ENCODE measurements at places on chromosomes 6 and 20.

- no peak for DNase-seq
Observed at GRCh38 chr6:69868252-69868804, 2.0 kb downstream of the COL19A1 start.

- DNase-seq = no peak
Observed at GRCh38 chr6:47048638-47049037, 6.5 kb upstream of the ADGRF1 start.

GRCh38 chr20:51400051-51400926 is 142.2 kb downstream of the NFATC2 start:
- no peak for DNase-seq

DNA sequence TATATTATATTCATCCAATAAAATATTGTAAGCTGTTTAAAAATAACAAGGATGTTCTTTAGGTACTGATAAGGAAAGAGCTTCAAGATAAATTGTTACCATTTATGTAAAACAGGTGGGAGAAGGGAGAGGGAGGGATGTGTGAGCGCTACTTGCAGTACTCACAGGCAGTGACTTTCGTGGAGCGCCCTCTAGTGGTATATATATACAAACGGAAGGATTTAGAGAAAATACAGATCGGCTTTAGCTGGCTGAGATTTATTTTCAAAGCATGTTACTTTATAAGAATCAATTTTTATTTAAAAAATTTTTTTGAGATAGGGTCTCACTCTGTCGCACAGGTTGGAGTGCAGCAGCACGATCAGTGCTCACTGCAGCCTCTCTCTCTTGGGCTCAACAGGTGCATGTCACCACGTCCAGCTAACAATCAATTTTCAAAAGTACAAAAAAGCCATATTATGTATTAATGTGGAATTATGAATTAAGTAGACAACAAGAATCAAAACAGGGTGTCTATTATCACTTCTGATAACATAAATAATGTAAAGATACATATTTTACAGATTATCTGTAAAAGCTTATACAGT is 3.3 kb upstream of the MOG start:
- DNase-seq = peak; percentile 62

GRCh38 chr20:54139188-54139587 is 34.6 kb downstream of the CYP24A1 start:
- no peak for DNase-seq

DNA sequence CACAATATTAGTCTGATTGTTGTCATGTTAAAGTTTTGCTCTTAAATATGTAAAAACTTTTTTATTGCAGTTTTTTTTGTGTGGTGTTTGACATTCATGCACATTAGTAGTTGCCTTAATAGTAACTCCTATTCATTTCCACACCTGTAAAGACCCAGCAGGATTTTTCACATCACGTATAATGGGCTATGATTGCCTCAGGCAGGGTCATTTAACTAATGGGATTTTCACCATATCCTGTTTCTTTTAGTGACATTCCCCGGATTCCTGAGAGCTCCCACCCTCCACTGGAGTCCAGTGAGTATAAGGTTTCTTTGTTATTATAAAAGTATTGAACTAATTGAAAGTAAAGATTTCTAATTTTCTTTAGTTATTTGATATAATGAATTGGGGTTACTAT is 359.2 kb downstream of the RIMS1 start:
- DNase-seq = no peak

- DNase-seq = no peak
Observed at GRCh38 chr6:117568831-117569410, 33.4 kb downstream of the GOPC start.

DNA sequence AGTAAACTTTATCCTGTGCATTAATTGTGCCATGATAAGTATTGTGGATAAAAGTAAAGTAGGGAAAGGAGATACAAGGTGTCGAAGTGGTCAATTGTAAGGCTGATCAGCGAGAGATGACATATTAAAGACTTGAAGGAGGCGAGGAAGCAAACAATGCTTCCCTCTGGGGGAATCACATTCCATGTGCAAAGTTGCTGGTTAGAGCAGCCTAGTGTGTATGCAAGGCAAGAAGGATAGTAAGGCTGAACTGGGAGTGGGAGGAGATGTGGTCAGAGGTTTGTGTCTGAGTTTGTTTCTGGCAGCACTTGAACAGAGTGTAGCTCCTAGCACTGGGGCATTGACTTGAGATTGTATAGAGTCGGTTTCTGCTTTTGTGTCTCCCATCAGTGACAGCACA is 122.9 kb downstream of the SLC35F1 start:
- no peak for DNase-seq

DNA sequence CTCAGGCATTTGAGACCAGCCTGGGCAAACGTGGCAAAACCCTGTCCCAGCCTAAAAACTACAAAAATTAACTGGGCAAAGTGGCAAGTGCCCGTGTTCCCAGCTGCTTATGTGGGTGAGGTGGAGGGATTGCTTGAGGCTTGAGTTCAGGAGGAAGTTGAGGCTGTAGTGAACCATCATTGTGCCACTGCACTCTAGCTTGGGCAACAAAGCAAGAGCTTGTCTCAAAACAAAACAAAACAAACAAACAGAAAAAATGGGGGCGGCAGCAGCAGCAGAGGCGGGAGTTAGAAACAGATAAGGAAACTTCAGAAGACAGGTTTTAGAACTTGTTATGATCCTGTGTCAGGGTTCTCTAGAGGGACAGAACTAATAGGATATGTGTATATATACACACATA is 49.0 kb downstream of the SCAF8 start:
- DNase-seq = no peak

- DNase-seq = no peak
Observed at GRCh38 chr20:49729780-49730179, 16.1 kb upstream of the B4GALT5 start.

- no peak for DNase-seq
Observed at GRCh38 chr6:155630085-155630484, 174.4 kb upstream of the NOX3 start.

DNA sequence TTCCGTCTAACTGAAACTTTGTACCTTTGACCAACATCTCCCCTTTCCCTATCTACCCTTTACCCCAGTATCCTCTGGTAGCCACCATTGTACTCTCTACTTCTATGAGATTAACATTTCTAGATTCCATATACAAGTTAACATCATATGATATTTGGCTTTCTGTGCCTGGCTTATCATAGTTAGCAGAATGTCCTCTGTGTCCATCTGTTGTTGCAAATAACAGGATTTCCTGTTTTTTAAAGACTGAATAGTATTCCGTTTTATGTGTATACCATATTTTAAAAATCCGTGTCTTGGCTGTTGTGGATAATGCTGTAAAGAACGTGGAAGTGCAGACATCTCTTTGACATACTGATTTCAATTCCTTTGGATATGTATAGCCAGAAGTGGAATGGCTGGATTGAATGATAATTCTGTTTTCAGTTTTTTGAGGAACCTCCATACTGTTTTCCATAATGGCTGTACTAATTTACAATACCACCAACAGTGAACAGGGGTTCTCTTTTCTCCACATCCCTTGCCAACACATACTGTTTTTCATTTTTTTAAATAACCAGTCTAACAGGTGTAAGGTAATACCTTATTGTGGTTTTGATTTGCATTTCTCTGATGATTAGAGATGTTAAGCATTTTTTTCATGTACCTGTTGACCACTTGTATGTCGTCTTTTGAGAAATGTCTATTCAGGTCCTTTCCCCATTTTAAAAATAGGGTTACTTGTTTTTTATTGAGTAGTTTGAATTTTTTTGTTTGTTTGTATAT is 53.8 kb downstream of the CDC5L start:
- no peak for DNase-seq

- DNase-seq = no peak
Observed at GRCh38 chr6:140445474-140446004, 1071.1 kb upstream of the CITED2 start.

- no peak for DNase-seq
Observed at GRCh38 chr6:167237438-167238145, 53.5 kb upstream of the UNC93A start.

DNA sequence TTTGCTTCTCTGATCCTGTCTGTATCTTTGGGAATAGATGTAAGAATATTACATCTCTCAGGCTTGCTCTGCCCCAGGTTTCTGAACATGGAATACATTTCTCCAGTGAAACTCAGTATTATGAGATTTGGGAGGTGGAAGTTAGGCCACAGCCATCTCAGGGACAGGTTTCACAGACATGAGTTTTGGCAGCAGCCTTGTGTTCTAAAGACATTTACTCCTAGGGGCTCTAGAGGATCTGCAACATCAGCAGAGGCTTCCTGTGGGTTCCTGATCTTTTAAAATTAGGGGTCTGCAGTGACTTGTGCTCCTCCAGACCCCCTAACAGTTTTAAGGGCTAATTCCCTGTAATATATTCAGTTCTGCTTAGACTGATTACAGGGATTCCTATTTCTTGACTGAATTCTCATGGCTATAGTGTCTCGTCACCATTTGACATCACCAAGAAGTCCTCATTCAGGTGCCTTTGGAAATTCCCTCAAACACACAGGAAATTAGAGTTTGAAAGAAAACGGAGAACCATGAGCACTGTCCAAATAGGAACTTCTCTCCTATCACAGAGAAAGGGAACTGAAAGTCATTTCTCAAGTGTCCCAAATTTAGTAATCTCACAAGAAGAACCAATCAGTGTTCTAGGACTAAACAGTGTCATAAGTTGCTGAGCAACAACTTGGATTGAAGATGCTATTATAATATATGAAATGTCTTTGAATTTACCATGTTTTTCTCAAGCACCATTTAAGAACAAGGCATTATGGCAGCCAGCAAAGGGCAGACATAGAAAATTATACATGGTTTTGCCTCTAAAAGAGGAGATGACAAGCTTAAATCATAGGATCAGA is 2.5 kb upstream of the HLA-DRA start:
- DNase-seq = no peak

- DNase-seq = peak; percentile 19
Observed at GRCh38 chr20:33645072-33645358, 17.1 kb upstream of the C20orf144 start.

All from SK-N-SH (cell line).